ENCODE measurements at places on chromosomes 4 and X.

DNA sequence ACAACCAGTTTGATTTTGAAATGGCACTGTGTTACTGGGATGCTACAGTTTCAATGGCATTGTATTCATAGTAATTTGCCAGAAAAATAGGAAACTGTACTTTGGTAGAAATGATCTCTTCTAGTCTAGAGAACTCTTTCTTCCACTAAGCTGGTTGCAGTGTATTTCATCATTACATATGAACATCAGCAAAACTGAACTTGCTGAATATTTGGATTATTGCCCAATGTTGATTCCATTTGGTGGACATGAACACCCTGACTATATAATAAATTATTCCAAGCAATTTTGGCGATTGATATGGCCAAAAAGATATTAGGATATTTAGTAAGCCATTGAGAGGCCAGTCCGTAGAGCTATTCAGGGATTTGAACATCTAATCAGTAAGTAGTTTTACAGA is 191.8 kb upstream of the CXorf66 start:
- no peak for DNase-seq

GRCh38 chr4:37802068-37802666 is 24.3 kb upstream of the PGM2 start:
- no peak for DNase-seq

- no peak for DNase-seq
These were observed 38.4 kb downstream of the FAM193A start for GRCh38 chr4:2574863-2575262.

DNA sequence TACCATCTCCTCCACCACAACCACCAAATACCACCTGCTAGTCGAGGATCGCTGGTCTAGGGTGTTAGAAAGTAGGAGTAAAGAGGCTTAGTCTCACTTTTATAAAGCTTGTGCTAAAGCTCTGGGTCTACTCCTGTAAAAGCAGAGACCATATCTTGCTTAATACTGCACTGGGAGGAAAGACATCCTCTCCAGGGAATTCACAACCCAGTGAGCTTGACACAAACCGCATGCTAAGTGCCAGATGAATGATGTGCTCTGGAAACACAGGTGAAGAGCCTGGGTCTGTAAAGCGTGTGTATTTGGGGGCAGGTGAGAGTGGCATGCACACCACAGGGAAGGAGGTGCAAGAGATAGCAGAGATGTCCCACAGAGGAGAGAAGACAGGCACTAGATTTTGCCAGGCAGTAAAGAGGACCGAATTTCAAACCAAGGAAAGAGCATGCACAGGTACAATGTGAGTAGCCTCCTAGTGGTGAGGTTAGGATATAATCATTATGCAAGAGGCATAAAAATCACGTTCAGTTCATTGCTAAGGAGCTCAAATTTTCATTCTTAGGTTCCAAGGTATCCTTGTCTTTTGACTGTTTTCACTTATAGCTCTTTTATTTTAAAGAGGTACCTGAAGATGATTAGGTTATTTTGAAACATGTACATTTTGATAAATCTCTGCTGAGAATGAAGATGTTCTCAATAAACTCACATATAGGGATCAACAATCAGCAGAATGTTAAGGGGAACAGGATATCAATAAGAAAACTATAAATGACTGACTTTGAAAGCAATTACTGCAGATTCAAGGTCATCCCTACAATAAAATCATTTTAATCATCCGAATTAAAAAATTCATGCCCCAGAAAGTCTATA is 20.7 kb downstream of the TAPT1 start:
- no peak for DNase-seq

DNA sequence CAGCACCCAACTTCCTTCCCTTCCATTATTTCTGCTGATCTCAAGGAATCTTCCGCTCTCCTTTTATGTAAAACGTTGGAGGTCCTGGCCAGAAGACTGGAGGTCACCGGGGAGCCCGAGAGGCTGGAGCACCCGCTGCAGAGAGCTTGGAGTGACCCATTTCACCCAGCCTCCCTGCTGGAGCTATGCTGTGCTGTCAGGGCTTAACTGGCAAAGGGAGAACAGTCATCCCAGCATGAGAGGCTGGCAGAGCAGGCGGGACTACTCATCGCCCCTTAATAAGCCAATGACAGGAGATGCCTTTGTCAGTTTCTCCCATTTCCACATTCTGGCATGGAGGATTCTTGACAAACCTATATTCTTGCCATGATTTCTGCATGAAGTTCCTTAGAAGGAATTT is 98.9 kb downstream of the GATB start:
- DNase-seq, result no peak

GRCh38 chrX:100995469-100995868 is 26.0 kb downstream of the ARL13A start:
- DNase-seq, result peak; percentile 58

DNA sequence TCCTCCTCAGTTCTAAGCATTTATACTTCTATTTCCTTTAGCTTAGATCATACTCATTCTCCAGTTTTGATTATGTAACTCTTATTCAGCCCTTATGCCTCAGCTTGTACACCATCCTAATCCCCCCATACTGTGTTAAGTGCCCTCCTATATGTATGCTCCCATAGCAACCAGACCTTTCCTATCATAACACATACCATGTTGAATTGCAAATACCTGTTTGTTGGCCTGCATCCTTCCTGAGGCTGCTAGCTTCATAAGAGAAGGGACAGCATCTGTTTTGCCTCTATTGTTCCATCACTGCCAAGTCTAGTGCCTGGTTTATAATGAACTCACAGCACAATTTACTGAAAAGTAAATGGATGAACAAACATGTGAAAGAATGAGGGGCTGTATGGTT is 443.7 kb downstream of the CENPC start:
- DNase-seq, result no peak

- no peak for DNase-seq
These were observed 469.0 kb upstream of the BOD1L1 start for GRCh38 chr4:14096396-14096965.

DNA sequence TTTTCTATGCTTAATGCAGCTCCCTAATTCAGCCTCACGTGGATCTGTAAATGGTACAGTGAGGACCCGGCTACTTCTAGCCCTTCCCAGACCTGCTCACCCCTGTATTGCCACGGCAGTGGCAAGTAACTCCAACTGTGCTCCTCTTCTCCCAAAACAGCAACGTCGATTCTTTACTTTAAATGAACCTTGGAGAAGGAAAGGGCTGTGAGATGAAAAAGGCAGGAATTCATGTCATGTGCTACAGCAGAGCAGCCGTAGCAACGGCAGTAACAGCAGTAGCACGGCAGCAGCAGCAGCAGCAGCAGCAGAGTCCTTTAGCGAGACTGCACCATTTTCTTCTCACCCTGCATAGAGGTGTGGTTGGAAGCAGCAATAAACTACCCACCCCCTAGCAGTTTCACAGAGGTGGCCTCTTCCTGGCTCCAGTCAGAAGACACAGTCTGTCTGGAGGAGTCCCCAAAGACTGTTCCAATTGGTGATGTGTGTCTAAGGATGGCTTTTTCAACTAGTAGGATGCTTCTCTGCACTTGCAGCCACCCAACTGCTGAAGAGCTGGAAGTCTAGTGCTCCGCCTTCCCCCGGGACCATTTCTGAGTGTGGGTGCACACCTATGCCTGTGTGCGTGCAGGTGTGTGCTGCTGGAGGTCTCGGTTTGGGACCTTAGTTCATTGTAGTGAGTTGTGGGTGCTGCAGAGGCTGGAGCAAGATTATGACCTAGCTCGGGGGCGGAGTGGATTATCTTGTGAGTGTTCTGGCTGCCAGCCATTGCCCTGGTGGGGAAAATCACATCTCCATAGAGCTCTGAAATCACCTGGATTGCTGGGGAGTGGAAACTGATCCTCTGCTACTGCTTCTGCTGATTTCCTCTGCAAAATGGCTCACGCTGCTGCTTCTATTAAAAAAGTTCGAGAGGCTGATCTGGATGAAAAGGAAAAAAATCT is 67.2 kb downstream of the ANK2 start:
- no peak for DNase-seq

- DNase-seq, result no peak
These were observed 35.6 kb downstream of the GEMIN8 start for GRCh38 chrX:13994104-13994503.

- DNase-seq, result no peak
These were observed 10.7 kb downstream of the MAGED2 start for GRCh38 chrX:54818221-54818620.

- DNase-seq, result no peak
These were observed 687.1 kb upstream of the MAGEB2 start for GRCh38 chrX:29528281-29528680.

DNA sequence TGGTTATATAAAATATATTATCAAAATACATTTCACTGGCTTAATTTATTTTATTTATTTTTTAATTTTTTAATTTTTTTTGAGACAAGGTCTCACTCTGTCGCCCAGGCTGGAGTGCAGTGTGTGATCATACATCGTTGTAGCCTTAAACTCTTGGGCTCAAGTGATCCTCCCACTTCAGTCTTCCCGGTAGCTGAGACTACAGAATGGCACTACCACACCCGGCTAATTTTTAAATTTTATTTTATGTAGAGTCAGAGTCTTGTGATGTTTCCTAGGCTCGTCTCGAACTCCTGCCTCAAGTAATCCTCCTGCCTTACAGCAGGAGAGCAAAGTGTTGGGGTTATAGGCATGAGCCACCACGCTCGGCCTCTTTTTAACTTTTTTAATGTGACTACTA is 143.8 kb downstream of the CEP135 start:
- DNase-seq, result no peak

- DNase-seq, result no peak
These were observed 12.4 kb upstream of the EOLA1 start for GRCh38 chrX:149528381-149528780.

- DNase-seq, result no peak
These were observed 90.4 kb upstream of the VEGFC start for GRCh38 chr4:176883108-176883550.

DNA sequence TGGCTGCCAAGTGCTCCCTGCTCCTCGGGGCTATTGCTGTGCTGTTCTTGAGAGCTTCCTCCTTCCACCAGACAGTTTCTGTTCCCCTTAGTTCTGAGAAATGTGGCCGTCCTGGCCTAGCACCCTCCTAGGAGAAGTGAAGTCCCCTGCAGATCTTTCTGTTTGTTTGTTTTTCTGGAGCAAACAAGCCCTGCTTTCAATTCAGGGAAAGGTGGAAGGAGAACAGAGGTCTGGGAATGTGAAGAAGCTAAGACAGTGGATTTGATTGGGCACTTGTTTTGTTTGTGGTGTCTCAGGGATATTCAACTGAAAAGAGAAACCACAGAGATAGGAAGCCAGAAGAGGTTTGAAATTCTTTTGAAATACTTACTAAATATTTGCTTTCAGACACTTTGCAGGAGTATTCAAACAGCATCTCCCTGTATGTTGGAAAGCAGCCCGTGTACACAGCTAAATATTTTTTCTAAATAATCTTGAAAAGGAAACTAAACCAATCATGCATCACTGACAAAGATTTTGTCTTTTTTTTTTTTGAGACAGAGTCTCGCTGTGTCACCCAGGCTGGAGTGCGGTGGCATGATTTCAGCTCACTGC is 36.5 kb upstream of the PPM1K start:
- DNase-seq, result peak; percentile 14

DNA sequence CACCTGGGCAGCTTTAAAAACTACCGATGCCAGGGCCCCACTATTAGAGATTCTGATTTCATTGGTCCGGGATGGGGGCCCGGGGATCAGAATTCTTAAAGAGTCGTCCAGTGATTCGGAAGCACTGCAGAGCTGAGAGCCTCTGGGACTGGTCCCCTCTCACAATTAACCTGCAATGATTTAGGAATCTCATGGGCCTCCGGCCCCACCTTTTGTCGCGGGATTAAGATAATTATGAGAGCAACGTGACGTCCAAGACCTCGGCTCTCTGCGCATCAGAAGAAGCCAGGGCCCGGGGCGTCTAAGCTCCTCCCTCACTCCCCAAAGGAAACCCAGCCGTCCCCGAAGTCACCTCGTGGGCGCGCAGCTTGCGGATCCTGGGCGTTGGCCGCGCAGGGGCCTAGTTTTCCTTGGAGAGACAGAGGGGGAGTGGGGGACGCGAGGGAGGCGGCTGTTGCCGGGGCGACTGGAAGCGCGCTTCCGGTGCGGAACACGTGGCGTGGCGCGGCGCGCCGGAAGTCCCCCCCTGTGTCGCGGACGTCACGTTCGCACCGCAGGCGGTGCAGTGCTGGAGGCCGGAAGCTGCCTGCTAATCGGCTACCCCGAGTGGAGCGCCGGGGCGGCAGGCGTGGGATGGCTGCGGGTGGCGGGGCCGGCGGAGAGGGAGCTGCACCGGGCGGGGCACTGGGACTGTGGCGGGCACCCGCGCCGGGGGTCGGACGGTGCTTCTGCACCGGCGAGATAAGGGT is at the start of gene GEMIN8:
Gene GEMIN8, minus strand, starts transcription at position 468 of the 749 bp plus-strand sequence. CDS start 8,414 bp downstream, outside the sequence.
- peak; percentile 87 for DNase-seq

DNA sequence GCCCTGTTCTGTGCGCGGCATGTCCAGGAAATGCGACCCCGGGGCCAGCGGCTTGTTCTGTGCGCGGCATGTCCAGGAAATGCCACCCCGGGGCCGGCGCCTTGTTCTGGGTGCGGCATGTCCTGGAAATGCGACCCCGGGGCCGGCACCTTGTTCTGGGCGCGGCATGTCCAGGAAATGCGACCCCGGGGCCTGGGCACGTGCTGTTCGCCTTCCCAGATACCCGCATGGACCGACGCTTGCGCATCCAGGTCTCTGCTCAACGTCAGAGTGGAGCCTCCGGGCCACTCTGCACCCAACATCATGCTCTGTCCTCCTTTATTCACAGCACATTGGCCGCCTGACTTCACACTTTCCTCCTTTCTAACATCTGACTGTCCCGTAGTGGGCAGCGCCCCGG is 75.8 kb upstream of the PSAPL1 start:
- no peak for DNase-seq

GRCh38 chrX:2707334-2707760 is 16.3 kb downstream of the CD99 start:
- peak; percentile 79 for DNase-seq

- DNase-seq, result peak; percentile 42
These were observed 981 bp downstream of the TET2 start for GRCh38 chr4:105147553-105148161.

GRCh38 chr4:168361365-168362024 is 42.9 kb upstream of the DDX60 start:
- DNase-seq, result no peak

DNA sequence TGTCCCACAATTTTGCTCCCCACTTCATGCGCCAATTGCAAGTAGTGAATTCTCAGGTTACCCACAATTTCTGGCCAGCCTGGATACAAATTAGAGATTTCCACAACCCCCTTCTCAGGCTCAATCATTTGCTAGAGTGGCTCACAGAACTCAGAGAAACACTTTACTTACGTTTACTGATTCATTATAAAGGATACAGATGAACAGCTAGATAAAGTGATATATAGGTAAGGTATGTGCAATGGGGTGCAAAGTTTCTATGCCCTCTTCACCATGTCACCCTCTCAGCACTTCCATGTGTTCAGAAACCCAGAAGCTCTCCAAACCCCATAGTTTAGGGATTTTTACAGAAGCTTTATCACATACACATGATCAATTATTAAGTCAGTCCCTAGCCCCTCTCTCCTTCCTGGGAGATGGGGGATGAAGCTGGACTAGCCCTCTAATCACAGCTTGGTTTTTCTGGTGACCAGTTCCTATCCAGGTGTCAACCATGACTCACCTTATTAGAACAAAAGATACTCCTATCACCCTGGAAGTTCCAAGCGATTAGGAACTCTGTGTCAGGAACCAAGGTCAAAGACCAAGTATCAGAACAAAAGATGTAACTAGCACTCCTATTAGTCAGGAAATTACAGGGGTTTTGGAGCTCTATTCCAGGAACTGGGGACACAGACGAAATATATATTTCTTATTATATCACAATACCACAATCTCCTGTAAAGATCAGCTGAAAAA is 33.5 kb upstream of the PRRG1 start:
- DNase-seq, result no peak
